SK-N-SH (cell line): ENCODE measurements at places on chromosomes 16 and 17.

GRCh38 chr17:39380144-39380543 is 21.3 kb downstream of the FBXL20 start:
- no peak for DNase-seq

DNA sequence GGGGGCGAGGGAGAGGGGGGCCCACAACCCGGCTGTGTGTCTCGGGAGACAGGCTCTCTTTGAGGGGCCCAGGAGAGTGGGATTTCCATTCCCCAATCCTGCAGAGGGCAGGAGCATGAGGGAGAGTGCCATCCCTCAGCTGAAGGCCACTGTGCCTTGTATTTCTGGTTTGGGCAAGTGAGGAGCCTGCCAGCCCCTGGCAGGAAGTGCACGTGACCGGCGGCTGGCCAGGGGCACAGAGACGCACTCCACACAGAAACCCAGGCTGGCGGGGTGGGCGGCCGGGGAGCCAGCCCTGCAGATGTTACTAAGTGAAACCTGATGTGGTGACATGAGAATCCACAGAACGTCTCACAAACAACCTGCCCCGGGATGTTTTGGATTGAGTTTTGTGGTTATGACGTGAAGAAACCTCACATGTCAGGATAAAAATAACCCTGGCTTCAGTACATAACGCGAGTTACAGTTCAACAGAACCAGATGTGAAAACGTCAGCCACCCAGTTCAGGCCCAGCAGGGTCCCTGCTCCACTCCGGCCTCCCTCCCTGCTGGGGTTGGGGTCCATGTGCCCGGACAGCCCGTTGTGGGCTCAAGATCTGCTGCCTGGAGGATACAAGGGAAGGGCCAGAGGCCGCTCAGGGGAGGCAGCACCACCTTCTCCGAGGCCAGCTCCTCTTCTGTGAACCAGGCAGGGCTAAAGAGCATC is 51.7 kb upstream of the MTSS2 start:
- peak; percentile 96 for DNase-seq

DNA sequence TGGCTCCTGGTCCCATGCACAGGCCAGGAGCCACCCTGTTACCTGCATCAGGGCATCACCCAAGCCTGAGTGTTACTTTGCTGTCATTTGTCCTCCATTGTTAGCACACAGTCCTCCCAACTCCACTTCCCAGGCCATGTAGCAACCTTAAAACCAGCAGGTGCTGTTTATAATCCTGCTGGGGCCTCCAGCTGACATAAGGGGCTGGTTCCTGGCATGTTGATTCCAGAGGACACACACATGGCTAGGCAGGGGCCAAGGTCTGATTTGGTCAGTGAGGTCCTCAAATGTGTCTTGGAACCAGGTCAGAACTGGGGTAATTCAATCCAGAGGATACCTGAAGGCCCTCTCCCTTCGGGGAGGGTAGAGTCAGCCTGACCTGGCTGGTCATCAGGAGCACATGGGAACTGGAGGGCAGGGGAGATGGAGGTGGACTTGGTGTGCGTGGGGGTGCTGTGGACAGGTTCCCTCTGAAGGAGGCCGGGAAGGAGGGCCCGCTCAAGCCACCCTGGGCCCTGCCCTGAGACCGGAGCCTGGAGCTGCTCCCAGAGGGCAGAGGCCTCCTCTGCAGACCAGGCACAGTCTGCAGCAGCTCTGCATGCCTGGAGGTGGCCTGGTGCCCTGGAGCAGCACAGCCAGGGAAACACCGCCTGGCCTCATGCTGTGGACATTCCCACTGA is 6.6 kb downstream of the ADORA2B start:
- no peak for DNase-seq

GRCh38 chr17:76667786-76668453 is 24.4 kb upstream of the ST6GALNAC1 start:
- DNase-seq, result no peak

DNA sequence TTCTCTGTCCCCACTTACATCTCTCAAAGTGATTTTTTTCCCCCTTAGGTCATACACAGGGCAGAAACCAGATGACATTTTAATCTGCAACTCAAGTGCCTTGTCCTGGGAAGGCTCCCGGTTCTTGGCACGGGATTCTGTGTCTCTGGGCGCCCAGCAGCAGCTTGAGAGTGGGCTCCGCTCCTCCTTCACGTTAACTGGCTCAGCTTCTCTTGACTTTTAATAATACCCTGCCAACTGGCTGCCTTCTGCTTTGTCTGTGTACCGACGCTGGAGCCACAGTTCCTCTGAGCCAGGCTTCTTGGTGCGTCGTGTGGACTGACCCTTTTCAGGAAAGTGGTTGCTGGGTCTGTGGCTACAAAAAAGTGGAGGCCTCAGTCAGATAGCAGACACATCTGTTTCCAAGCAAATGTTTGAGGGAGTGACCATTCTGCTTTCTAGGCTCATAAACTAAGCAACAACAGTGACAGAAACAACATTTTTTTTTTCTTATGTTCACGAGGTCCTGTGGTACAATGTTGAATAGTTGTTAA is 64.9 kb downstream of the IRF8 start:
- no peak for DNase-seq

GRCh38 chr17:6681671-6682070 is 30.1 kb downstream of the C17orf100 start:
- DNase-seq, result no peak

- DNase-seq, result no peak
Observed at GRCh38 chr17:15649861-15650421, 30.4 kb upstream of the FBXW10B start.

- DNase-seq, result no peak
Observed at GRCh38 chr17:79760197-79760906, 17.6 kb upstream of the CBX2 start.

DNA sequence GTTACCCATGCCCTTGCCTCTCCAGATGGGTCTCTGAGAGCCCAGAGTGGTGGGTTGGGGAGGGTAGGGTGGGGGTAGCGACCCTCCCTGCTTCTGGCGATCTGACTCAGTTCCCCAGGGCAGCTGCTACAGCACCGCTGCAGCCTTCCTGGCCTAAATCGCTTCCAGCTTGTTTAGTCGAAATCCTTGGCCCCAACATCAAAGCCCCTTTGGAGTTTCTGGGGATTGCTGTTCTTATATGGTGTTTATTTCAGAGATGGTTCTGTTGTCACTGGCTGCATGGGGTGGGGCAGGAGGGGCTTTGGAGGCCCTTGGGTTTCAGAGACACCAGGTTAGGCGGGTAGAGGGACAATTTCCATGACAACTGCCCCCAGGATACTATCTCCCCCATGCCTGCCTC is 35.9 kb downstream of the FZD2 start:
- DNase-seq, result no peak

DNA sequence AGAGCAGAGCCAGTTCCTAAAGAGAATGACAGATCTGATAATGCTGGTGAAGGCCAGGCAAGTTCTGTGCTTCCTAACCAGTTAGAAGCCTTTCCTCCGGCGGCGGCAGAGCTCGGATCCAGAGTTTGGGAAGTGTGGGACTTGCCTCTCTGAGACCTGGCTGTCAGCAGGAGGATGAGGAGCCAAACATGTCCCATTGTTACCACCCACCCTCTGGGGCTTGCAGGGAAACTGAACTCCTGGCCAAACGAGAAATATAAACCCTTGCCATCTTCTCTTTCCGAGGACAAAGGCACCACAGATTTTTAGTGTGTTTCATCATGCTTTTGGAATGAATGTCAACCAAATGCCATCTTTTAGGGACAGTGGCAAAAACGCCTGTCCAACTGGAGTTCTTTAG is 80.2 kb upstream of the SMURF2 start:
- DNase-seq, result no peak

- DNase-seq, result no peak
Observed at GRCh38 chr17:74082886-74083285, 120.6 kb upstream of the RPL38 start.

DNA sequence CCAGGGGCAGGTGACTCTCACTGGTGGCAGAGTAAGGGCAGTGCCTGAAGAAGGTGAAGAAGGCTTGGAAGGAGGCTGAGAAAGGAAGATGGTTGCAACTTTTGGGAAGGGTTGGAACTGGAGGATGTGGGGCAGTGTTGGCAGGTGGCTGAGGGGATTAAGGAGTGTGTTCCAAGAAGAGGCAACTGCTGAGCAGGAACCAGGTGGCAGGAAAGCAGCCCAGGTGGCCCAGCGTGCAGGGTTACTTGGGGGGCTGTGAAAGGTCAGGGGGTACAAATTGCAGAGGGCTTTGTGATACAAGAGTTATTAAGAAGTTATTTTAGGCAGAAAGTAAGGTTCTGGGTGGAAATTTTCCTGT is 28.6 kb downstream of the WSCD1 start:
- no peak for DNase-seq

DNA sequence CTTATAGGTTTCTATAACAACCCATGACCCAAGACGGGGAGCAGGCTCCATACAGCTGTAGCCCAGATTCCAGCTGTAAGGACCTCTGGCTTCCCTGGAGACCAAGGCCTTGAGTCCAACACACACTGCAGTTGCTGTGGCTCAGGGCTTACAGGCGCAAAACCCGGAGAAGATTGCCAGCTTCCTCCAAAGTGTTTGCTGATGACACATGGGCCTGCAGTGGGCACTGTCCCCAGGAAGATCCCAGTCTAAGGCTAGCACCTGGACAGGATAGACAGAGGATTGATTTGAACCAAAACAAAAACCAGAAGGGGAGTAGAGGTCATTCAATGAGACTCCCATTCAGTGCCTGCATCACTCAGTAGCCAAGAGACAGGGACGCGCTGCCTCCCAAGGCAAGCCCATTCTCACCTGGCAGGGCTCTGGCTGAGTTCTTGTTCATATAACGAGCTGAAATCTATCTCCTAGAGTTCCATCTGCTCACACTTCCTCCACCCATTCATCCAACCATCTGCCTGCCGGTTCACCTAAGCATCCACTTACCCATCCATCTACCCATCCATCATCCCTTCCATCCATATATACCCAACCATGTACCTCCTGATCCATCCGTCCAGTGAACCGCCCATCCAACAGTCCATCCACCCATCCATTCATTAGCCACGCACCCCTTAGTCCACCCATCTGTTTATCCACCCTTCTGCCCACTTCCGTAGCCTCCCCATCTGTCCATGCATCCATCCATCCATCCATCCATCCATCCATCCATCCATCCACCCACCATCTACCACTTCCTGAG is 10.2 kb downstream of the RAB11FIP4 start:
- no peak for DNase-seq

DNA sequence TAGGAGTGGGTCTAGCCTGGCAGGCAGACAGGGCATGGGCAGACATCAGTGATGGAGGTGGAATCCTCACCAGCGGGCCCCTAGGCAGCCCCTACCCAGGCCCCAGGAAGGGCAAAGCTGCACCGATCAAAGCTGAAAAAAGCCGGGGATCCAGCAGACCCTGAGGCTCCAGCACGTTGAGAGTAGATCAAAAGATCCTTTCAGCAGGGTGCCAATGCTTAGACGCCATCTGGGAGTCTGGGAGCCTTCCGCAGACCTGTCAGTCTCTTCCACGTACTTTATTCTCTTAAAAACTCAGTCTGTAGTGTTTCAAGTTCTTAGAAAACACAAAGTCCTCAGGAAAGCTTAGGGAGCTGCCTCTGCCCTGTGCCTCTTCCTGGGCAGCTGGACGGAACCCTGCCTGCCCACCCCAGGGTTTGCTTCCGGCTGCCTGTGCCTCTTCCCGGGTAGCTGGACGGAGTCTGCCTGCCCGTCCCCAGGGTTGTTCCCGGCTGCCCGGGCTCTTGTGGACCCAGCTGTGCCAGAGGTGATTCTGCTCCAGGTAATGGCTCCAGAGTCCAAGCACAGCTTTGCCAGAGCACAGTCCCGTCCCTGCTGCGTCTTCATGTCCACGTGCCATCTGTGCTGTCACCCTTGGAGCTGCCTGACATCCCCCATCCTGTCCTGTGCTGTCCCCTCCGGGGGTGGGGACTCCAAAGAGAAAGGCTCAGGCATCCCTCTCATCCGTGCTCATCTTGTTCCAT is 50.8 kb upstream of the PVALEF start:
- DNase-seq, result no peak

DNA sequence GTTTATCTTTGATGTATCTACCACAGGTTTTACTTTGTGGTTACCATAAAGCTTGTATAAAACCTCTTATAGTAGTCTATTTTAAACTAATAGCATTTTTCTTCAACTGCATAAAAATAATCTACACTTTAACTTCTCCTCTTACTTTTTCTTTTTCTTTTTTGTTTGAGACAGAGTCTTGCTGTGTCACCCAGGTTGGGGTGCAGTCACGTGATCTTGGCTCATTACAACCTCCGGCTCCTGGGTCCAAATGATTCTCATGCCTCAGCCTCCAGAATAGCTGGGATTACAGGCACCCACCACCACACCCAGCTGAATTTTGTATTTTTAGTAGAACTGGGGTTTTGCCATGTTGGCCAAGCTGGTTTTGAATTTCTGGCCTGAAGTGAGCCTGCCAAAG is 53.4 kb upstream of the ZKSCAN2 start:
- no peak for DNase-seq

DNA sequence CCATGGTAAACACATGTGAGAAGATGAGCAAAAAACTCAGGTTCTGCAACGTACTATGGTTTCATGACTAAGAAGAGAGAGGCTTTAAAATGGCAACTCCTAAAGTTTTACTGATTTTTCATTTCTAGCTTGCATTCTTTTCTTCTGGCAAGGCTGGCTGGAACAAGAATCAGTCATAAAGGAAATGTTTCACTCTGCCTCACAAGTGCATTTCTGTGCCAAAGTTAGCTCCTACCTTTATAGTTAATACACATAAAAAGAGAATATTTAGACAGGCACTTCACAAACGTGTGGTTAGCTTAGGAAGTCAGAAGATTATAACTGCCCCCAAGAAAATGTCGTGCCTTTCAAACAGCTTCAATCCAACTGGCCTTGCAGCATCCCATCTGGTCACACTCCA is 417.1 kb upstream of the CDH11 start:
- DNase-seq, result no peak

- no peak for DNase-seq
Observed at GRCh38 chr16:68636818-68637217, 8.3 kb upstream of the CDH3 start.

- no peak for DNase-seq
Observed at GRCh38 chr17:55161935-55162555, 102.7 kb upstream of the HLF start.

DNA sequence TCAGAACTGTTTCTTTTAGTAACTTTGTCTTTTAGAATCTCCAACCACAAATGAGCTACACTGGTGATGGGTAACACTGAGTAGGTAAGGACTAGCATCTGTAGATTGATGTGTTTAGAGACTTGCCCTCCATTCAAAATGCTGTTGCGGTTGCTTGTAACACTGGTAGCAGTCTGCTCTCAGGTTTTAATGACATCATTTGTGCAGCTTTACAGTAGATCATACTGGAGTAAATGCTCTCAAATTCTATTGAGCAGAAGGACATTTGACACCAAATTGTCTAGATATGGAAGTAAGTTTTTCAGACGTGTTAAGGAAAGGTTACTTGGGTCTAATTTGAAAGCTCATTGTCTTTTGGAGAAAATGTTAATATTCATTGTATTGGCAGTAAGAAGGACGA is 98.8 kb downstream of the NLK start:
- DNase-seq, result no peak

DNA sequence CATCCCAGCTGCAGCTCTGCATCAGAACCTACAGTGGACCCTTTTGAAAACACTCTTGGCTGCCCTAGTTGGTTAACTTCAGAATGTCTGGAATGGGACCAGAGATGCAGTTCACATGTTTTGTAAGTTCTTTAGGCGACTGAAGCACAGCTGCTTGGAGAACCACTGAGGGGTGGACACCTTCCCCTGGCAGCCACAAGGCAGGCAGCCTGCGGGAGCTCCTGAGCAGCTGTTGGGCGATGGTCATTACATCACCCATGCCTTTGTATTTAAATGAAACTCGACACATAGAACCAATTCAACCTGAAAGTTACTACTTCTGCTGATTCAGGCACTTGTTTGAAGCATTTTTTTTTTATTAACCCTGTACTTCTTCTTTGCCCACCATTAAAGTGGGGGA is 151.5 kb downstream of the LGALS9B start:
- no peak for DNase-seq

GRCh38 chr17:40059729-40060475 is 2.9 kb upstream of the THRA start:
- DNase-seq, result no peak
